ENCODE measurements at places on chromosomes 4 and X.
A peak's percentile ranks its signal among the peaks of the same experiment; 100 is the strongest.

DNA sequence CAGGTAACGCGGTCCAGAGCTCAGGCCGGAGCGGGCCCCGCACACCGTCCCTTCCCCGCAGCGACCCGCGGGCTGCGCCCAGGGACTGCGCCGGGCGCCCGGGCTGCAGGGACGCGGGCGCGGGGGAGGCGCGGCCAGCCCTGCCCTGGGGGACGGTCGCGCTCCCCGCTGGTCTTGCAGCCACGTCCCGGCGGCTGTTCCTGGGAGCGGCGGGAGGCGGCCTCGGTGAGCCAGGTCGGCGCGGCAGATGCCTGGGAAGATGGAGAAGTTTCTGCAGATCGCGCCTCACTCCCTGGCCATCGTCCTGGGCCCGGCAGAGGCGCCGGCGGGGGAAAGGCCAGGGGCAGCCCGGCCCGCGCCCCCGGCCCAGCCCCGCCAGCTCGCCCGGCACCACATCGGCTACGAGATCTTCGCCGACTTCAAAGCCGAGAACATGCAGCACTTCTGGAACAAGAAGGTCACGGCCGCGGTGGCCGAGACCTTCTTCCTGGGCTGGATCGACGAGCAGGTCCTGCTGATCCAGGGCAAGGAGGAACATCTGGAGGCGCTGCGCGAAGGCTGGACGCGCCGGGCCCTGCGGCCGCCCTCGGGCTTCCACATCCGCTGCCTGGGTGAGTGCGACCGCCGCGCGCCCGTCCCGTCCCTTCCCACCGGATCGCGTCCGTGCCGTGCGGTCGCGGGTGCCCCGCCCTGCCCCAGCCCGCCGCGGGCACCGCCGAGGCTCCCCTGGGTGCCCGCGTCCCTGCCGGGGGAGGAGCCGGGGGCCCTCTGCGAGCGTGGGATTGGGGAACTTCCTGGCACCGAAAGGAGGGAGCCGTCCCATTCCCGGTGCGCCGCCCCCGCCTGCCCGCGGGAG, 107.4 kb upstream of the STOX2 start:
- peak; percentile 34 for DNase-seq

DNA sequence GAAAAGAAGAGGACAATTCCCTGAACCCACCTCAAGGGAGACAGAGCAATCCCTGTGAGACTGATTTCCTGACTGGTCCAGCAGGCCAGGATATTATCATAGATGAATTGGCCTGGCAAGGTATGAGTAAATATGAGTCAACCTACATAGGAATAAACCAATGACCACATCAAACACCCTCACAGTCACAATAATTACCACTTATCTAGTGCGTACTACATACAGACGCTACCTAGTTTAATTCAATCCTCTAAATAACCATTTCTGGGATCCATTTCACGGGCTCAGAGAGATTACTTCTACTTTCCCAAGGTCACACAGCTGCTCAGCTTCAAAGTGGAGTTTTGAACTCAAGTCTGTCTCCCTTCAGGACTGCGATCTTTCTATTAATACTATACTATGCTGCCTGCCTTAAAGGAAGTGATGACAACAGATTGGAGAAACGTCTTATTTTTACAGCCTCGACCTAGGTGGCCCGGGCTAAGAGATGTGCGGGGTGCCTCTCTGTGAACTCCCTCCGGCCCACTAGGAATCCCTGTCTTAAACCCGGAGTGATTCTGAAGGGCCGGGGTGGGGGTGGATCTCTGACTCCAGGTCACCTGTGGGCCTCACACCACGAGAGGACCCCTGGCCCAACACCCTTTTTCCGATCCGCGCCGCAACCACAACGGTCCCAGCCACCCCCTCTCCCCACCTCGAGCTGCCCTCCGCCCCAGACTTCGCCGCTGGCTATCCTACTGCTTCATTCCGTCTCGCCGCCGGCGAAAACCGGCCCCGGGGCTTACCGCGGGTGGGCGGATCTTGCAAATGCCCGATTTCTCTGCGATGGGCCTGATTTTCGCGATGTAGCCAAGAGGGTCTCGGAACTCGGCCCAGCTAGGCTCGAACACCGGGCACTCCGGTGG, 800 bp downstream of the KDM5C start:
- no peak for DNase-seq

DNA sequence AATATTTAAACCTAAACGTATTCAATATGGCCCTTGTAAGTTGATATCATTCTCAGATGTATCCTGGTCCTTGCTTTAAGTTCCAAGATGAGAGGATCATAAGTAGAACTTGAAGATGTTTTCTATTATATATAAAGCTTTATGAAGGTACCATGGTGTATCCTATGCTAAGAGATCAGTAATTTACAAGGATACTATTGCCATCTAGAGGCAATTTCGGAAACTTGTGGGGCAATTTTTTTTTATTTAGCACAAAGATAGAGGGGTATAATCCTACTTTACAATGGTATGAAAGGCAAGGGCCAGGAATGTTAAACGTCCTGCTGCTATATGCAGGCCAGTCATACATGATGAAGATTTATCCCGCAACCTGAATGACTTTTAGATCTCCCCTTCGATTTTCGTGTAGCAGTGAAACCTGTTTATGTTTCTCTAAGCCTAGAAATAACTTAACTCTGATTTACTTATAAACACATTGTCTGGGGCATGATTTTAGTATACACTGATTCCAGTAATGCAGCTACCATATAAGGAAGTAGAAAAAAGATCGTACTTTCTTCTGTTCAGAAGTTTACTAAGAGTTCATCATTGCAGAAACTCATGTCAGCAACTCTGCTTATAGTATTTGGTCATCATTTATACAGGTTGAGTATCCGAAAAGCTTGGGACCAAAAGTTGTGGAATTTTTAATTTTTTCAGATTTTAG, 2.6 kb downstream of the SLC25A31 start:
- no peak for DNase-seq

GRCh38 chrX:145820825-145821224, 3.2 kb downstream of the SLITRK2 start:
- DNase-seq: no peak

- no peak for DNase-seq
Observed at GRCh38 chr4:10050261-10050661, 29.0 kb upstream of the SLC2A9 start.

GRCh38 chr4:87011340-87012034, 76.7 kb downstream of the AFF1 start:
- no peak for DNase-seq

Data from HL-60 (cell line).